ENCODE measurements at places on chromosomes 5 and 9.
A peak's percentile ranks its signal among the peaks of the same experiment; 100 is the strongest.

DNA sequence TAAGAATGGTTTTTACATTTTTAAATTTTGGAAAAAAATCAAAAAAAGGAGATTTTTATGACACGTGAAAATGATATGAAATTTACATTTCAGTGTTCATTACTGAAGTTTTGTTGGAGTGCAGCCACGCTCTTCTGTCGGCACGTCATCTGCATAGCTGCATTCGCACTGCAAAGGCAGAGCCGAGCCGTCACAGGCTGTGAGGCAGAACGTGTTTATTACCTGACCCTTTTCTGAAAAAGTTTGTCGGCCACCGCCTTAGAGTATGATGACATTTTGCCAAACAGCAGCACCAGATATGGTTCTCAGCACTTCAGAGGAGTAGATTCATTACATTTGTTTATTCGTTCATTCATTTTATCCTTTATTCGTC is 24.1 kb downstream of the HRH2 start:
- ATAC-seq, result no peak

GRCh38 chr9:73121375-73121935 is 30.2 kb upstream of the ANXA1 start:
- no peak for ATAC-seq

- ATAC-seq, result no peak
Measured at GRCh38 chr5:66661149-66661548, 65.0 kb downstream of the MAST4 start.

GRCh38 chr5:88470745-88471144 is 202.1 kb upstream of the TMEM161B start:
- ATAC-seq, result no peak

DNA sequence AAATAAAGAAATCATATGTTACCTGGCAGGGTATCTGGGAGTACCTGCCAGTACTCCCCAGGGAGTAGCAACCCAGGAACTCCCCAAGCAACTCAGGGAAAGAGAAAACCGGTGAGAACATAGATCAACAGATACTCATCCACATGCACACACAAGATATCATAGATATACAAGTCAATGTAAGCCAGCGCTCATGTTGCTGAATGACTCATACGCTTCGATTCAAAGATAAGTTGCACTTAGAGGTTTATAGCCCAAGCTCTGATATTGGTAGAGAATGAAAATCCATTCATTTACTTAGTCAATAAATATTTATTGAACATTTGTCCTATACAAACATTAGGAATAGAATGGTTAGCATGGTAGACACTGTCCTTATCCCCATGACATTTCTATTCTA is 219.1 kb upstream of the TRPC7 start:
- ATAC-seq, result no peak

DNA sequence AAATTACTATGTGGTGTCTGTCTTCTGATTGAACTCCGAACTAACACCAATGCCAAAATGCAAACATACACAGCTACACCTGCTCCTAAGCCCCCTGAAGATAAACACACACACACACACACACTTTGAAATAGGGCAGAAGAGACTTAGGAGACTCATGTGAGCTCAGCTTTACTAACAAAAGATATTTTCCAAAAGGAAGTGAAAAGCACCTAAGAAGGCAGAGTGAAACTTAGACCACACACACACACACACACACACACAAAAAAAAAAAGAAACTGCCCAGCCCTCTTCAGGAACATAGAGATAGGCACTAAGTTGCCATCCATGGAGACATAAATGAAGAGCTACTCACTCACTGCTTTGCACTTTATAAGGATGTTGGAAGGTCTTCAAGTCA is 45.2 kb upstream of the APC start:
- no peak for ATAC-seq

DNA sequence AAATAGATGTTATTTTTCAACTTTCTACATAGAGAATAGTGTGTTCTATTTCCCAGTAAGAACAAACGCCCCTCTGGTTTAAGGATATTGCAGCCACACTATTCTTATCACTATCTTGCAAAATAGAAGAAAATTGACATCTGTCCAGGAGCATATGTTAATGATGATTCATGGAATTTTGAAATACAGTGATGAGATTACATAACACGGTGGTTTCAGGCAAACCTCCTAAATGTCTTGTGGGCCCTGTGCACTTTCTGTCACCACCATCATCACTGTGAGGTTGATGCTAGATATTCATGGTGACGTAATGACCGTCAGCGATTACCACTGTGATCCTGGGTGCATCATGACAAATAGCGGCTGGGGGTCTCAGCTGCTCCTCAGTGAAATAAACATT is 48.1 kb downstream of the CFAP90 start:
- no peak for ATAC-seq

GRCh38 chr9:38737246-38737645 is 17.3 kb upstream of the FAM240B start:
- ATAC-seq, result no peak

GRCh38 chr5:80871541-80871961 is 88.6 kb upstream of the RASGRF2 start:
- peak; percentile 80 for ATAC-seq

GRCh38 chr9:136521537-136521936 is 24.3 kb downstream of the NOTCH1 start:
- no peak for ATAC-seq

DNA sequence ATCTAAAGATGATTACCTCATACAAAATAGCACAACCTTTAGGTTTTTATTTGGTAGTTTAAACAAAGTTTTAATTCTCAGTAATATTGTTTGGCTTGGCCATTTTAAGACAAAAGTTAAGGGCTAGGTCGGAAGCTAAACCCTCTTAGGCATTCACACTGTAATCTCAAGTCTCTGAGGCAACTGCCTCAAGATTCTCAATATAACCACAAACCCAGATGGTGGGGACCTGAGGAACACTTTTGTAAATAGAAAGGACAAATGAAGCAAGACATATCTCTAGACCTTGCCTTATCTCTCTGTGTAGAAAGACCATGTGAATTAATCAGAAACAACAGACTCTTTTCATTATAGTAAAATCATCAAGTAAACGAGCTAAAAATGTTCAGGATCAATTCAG is 500.2 kb upstream of the CDH6 start:
- ATAC-seq, result no peak

DNA sequence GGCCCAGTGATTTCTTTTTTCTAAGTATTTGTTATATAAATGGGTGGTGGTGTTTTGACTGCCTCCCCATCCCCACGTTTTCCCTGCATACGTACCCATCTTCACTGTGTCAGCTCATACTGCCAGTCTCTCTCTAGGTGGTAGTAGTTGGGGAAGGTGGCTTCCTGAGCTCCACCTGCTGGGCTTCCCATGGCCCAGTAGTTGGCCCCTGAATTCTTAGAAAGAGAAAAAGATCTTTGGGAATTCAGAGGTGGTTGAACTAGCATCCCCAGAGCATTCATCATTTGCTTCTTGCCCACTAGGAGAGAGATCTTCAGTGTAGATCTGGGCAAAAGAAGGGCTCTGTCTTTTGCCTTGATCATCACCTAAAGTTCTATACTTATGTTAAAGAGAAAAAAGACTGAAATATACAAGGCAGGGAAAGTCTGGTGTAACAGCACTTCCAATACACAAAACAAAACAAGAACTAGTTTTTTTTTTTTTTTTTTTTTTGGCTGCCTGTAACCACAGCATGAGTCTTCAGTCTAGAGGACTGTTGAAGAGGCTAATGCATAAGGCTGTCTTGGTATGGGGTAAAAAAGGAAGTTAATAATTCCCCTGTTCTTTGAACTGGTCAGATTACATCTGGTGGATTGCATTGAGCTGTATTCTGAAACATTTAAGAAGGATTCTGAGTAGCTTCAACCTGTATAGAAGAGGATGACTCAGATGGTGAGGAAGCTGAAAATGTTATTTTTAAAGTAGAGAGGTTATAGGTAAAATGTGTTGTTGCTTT is 128.7 kb downstream of the ATG10 start:
- ATAC-seq, result peak; percentile 49

GRCh38 chr5:7629561-7629960 is 221.4 kb downstream of the CFAP90 start:
- no peak for ATAC-seq

DNA sequence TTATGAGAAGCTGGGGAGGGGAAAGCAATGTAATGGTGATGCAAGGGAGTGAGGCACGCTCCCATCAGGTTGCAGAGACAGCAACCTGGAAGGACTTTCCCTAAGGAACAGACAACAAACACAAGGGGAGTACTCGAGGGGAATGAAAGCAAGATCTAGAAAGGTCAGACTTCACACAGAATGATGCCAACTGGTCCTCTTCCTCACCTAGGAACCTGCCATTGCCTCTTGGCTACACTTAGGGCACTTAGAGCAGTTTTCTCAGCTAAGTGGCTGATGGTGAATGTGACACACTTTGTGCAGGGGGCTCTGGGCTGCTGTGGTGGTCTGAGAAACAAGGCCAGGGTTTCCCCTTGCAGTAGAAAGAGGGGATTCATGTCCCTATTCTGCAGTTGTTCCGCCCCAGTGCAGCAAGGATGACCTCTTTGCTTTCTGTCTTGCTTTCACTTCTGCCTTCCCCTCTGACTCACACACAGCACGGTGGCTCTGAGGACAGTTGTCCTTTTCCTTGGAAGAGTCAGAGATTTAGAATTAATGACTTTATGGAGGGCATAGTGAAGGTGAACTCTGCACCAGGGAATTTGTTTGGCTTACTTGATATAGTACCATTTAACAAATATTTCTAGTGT is 394.0 kb upstream of the KLF4 start:
- no peak for ATAC-seq

DNA sequence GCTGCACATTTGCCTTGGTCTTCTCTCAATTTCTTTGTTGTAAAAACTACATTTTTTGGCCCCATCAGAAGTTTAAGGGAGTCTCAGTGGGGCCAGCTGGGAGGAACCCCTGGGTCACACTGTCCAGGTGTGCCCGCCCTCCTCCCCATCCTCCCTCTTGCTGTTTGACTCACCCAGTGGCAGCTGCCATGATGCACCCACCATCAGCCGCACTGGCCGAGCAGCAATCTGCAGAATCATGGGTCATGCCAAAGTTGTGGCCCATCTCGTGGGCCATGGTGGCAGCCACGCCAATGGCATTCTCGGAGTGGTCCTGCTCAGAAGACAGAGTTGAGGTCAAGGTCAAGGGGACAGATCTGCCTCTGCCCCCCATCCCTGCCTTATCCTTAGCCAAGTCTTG is 45.5 kb downstream of the NIPAL4 start:
- no peak for ATAC-seq

DNA sequence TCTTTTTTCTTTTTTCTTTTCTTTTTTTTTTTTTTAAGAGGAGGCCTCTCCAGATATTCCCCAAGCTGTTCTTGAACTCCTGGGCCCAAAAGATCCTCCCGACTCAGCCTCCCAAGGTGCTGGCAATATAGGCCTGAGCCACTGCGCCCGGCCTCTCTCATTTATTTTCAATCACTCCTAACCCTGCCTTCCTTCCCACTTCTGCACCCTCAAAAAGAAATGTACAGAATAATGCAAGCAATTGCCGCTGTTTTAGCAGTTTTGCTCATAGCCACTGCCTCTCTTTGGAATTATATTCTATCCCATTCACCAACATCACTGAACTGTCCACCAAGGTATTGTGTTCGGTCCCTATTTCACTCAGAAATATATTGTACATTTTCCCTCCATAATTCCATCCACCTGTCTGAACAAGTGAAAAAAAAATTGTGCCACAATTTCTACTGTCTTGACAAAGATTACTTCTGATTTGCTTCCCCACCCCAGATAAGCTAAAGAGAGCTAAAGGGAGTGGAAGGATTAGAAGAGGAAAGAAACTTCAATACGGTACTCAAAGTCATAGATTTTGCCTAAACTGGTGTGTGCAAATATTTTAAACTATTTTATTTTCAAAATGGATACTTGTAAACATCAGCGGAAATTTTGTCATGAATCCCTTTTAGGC is 1.9 kb downstream of the FNBP1 start:
- ATAC-seq, result no peak

Data from SK-N-SH treated with all-trans-retinoic acid at 6 μM for 48 hours (cell line).